ENCODE measurements at places on chromosomes 5 and 9.

- DNase-seq: no peak
Observed at GRCh38 chr9:92632641-92633040, 37.3 kb downstream of the IPPK start.

- peak; percentile 1 for DNase-seq
Observed at GRCh38 chr9:13088720-13089427, 190.6 kb downstream of the MPDZ start.

- no peak for DNase-seq
Observed at GRCh38 chr9:8223861-8224260, 424.3 kb upstream of the DMAC1 start.

DNA sequence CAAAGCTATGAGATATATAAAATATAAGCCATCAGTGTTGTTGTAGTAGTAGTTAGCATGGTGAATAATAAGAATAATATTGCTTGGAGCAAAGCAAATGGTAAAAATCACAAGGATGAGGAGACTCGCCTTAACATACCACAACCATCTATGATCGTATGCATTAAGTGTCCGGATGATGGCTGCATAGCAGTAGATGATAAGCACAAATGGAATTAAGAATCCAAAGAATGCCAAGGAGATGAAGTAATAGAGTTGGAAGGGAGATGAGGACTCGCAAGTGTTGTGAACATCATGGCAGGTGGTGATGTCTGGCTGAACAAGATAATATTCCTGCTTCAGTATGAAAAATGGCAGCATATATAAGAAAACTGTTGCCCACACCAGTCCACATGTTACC, 5.5 kb downstream of the F2RL2 start:
- no peak for DNase-seq

GRCh38 chr9:88312517-88313103, 75.6 kb upstream of the SPIN1 start:
- DNase-seq: no peak

GRCh38 chr5:32071351-32071944, 102.7 kb downstream of the GOLPH3 start:
- DNase-seq: no peak

DNA sequence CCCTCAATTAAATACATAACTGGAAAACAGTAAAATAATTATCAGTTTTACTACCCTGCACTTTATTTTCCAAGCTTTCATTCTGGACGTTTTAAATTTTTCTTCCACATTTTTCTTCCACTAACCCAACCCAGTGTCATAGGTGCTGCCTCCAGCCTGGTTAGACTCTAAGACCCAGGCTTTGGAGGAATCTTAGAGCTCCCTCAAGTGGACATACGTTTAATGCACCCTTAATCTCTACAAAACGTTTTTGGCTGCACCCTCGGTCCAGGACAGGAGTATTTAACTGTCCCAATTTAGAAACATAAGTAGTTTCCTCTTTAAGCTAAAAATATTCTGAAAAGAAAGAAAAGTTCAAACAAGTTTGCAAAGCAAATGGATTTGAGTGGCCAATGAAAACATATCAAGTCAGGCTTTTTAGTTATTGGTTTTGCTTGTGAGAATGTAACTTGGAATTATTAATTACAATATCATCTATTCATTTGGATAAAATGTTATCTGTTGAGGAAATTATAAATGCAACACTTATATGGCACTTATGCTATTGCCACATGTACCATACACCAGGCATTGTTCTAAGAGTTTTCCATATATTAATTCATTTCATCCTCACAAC, 38.9 kb downstream of the CDH6 start:
- DNase-seq: peak; percentile 11

GRCh38 chr9:37939575-37940095, 35.7 kb upstream of the SLC25A51 start:
- DNase-seq: no peak

DNA sequence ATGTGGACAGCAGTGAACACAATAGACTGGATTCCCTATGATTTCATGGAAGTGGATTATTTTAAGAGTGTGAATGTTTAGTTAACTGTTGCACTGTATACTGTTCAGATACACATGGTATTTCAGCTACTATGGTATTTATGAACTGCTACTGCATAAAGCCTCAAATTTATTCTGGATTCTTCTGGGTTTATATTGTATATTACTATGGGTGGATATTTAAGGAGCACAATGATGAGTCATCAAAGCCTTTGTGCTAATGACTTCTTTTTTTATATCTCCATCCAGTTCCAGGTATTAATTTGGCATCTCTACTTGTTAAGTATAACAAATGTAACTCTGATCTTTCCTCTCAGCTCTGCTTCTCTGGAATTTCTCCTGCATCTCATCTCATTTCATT, 6.8 kb downstream of the KDM4C start:
- no peak for DNase-seq

GRCh38 chr5:22596404-22596970, 256.7 kb downstream of the CDH12 start:
- DNase-seq: no peak

- no peak for DNase-seq
Observed at GRCh38 chr9:95009459-95009858, 283.0 kb downstream of the AOPEP start.

GRCh38 chr5:143879646-143880045, 67.7 kb downstream of the HMHB1 start:
- no peak for DNase-seq

GRCh38 chr5:58439094-58439644, 20.7 kb downstream of the PLK2 start:
- DNase-seq: no peak

- DNase-seq: peak; percentile 65
Observed at GRCh38 chr5:157312492-157312891, 46.6 kb downstream of the CYFIP2 start.

- DNase-seq: no peak
Observed at GRCh38 chr5:87430863-87431457, 18.2 kb upstream of the CCNH start.

GRCh38 chr9:106106396-106106795, 412.1 kb downstream of the TMEM38B start:
- DNase-seq: no peak

- DNase-seq: no peak
Observed at GRCh38 chr5:115306011-115306536, 9.6 kb upstream of the CCDC112 start.

Measured in GM18507 (cell line).